Stimulated activated naive B cell treated with anti-CD40 and anti-IgM and Interleukin-4, amounts not matched to agents 10 μg/mL and 1 μg/mL and 100 μg/mL, for 72 hours (primary cell): ENCODE measurements at places on chromosomes 6 and 20.
A peak's percentile ranks its signal among the peaks of the same experiment; 100 is the strongest.

- H3K4me1 ChIP-seq, result peaks cover 12% of the 10 kb centered on the region
- H3K4me3 ChIP-seq, result peak overlapping the region; percentile 10
- DNase-seq, result no peak
- no peaks in the 10 kb centered on the region for H3K36me3 ChIP-seq
- H3K27ac ChIP-seq, result no peak overlapping the region
- no peaks in the 10 kb centered on the region for H3K27me3 ChIP-seq
Observed at GRCh38 chr6:25388776-25389175, 109.6 kb downstream of the CARMIL1 start.

DNA sequence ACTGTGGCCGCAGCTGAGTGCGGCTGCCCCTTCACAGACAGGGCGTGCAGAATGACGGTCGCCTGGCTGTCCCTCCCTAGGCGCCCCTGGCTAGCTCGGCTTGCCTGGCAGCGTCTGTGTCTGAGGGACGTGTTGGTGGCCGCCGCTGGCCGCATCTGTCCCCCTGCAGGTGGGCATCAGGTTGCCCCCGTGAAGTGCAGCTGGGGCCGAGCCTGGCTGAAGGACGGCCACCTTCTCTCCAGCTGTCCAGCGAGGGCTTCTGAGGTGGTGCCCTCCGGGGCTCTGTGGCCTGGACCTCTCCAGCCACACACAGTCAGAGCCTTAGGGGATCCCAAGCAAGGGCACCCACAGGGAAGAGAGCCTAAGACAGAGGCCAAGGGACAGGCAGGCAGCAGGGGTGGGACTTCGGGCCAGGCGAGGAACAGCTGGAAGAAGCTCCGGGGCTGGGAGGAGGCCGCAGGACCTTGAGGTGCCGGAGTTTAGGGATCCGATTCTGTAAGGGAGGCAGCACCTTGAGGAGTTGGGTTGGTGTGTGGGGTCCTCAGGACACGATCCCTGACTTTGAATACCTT lies 89.0 kb upstream of the EPB41L1 start:
- no peak for DNase-seq
- H3K27me3 ChIP-seq, result peaks cover 17% of the 10 kb centered on the region
- peak overlapping the region; percentile 79 for H3K27ac ChIP-seq
- H3K4me3 ChIP-seq, result peak overlapping the region; percentile 96
- H3K4me1 ChIP-seq, result peaks cover 21% of the 10 kb centered on the region

DNA sequence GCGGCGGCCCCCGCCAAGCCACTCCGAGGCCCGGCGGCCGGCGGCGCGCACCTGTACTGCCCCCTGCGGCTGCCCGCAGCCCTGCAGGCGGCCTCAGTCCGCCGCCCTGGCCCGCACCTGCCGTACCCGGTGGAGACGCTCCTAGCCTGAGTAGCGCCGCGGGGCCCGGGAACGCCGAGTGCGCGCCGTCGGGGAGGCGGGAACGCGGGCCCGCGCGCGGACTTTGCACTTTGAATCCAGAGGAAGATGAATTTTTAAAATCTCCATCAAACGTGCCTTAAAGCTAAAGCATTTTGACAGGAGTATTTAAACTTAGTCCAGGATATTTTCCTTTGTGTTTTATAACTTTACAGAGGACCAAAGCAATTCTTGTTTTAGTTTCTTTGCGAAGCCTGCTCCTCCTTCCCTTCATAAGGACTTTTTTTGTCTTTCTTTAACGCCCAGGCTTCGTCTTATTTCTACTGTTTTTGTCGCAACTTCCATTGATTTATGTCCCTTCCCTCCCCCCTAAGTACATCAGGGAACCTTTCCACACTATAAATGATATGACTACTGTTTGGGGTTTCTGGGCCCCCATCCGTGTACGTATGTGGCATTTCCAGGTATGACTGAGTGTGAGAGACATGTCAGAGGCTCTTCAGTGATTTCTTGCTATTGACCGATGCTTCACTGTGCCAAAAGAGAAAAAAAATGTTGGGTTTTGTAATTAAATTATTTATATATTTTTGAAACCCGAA lies 2.0 kb downstream of the FOXQ1 start:
- H3K4me3 ChIP-seq, result peak overlapping the region; percentile 72
- peak overlapping the region; percentile 87 for H3K27ac ChIP-seq
- peaks cover 60% of the 10 kb centered on the region for H3K27me3 ChIP-seq
- H3K4me1 ChIP-seq, result peaks cover 23% of the 10 kb centered on the region
- DNase-seq, result no peak
- H3K36me3 ChIP-seq, result peaks cover 14% of the 10 kb centered on the region

DNA sequence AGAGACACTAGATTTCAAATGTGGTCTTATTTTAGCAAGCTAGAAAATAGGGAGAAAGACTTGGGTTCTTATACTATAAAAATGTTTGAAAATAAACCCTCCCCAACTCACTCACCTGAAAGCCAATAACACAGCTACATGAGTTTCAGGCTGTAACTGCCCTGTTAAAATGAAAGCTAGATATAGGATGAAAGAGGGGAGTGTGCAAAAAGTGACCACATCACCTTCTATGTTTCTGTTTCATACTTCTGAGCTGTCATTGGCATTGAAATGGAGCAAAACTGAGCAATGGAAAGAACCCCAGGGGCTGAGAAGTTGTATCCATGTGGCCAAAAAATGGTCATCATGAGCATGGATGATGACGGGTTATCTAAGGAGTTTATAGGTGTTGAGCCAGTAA lies 148.1 kb upstream of the TENT5A start:
- H3K27me3 ChIP-seq, result no peaks in the 10 kb centered on the region
- H3K4me3 ChIP-seq, result no peak overlapping the region
- no peaks in the 10 kb centered on the region for H3K4me1 ChIP-seq
- DNase-seq, result no peak

GRCh38 chr6:42403421-42403820 lies 48.3 kb downstream of the TRERF1 start:
- H3K4me3 ChIP-seq, result no peak overlapping the region
- H3K36me3 ChIP-seq, result no peaks in the 10 kb centered on the region
- no peaks in the 10 kb centered on the region for H3K27me3 ChIP-seq
- no peak overlapping the region for H3K27ac ChIP-seq
- H3K4me1 ChIP-seq, result peaks cover 2% of the 10 kb centered on the region
- DNase-seq, result no peak

DNA sequence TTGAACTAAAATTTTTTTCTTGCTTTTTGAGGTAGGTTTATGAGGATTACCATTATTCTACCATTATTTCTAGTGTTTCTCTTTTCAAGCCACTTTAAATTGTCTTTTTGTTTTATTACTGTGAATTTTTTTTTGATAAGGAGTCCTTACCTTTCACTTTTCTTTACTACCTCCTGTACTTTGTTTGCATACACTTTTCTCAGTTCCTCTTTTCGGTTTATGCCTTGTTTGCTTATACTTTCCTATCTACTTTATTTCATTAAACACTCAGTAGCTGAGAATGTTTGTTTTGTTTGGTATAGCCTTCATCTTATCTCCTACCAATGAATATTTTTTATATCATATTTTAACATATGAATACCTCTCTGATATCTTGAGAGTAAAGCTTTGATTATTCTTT lies 147.9 kb downstream of the TFAP2B start:
- no peak overlapping the region for H3K4me3 ChIP-seq
- H3K4me1 ChIP-seq, result peaks cover 6% of the 10 kb centered on the region
- no peak overlapping the region for H3K27ac ChIP-seq
- no peaks in the 10 kb centered on the region for H3K27me3 ChIP-seq
- DNase-seq, result no peak

GRCh38 chr6:73455865-73456629 lies 4.0 kb upstream of the CGAS start:
- no peak overlapping the region for H3K27ac ChIP-seq
- H3K36me3 ChIP-seq, result peaks cover under 1% of the 10 kb centered on the region
- no peak for DNase-seq
- no peaks in the 10 kb centered on the region for H3K27me3 ChIP-seq
- peaks cover 27% of the 10 kb centered on the region for H3K4me1 ChIP-seq
- no peak overlapping the region for H3K4me3 ChIP-seq

- no peaks in the 10 kb centered on the region for H3K27me3 ChIP-seq
- H3K36me3 ChIP-seq, result peaks cover 5% of the 10 kb centered on the region
- H3K4me1 ChIP-seq, result peaks cover 64% of the 10 kb centered on the region
- H3K4me3 ChIP-seq, result no peak overlapping the region
- DNase-seq, result peak; percentile 58
Observed at GRCh38 chr20:48769069-48769983, 58.5 kb downstream of the PREX1 start.

GRCh38 chr6:6005051-6006005 lies 1.4 kb downstream of the NRN1 start:
- peak overlapping the region; percentile 88 for H3K27ac ChIP-seq
- H3K27me3 ChIP-seq, result peaks cover 71% of the 10 kb centered on the region
- peak overlapping the region; percentile 46 for H3K4me3 ChIP-seq
- H3K36me3 ChIP-seq, result peaks cover 28% of the 10 kb centered on the region

DNA sequence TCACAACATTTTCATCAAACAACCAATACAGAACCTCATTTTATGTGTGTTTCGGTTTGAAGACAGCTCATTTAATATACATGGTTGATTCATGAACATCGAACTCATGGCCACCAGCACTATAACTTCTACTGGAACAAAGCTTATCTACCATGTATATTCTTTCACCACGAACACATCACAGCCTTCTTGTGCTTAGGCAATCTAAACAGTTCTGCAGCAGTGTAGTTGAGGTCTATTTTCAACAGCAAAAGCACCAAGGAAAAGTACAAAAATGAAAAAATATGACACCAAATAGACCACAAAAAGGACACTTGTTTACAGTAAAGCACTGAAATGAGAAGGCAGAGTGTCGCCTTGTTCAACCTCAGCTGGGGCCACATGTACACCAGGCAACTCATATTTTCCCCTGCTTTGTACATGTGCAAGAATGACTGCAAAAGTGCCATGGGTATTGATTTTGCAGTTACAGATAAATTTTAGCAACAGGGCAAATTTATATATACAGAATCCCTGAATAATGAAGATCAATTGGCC lies 25.8 kb upstream of the KCNK5 start:
- H3K27me3 ChIP-seq, result peaks cover 69% of the 10 kb centered on the region
- H3K27ac ChIP-seq, result no peak overlapping the region
- no peak overlapping the region for H3K4me3 ChIP-seq
- H3K36me3 ChIP-seq, result no peaks in the 10 kb centered on the region
- DNase-seq, result no peak

DNA sequence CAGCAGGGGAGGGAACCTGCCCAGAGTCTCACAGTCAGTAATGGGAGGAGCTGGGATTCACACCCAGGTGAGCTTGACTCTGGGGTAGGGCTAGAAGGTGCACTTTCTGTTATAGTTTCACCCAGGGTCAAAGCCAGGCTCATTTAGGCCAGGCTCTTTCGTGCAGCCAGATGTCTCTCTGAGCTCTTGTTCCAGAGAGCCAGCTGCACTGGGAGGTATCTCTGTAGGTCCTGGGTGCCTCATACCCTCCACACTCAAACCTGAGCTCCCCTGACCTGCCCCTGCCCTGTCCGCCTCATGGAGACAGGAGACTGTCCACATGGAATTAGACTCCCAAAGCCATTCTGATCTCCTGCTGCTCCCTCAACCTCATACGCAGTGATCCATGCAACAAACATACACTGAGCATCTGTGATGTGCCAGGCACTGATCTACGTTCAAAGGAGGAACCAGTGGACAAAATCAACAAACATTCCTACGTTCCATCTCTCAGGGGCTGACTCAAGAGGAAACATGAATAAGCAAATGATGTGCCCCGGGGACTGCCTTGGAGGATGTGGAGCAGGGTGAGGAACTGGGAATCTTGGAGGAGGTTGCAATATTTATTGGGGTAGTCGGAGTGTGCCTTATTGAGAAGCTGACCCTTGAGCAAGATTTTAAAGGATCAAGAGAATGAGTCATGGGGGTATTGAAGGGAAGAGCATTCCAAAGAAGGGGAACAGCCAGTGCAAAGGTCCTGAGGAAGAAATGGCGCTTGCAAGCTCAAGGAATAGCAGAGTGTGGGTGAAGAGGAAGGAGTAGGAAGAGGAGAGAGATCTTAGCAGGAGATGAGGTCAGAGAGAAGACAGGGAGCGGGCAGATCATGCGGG lies 71.3 kb upstream of the TOX2 start:
- peaks cover 14% of the 10 kb centered on the region for H3K4me1 ChIP-seq
- no peaks in the 10 kb centered on the region for H3K36me3 ChIP-seq
- peaks cover 4% of the 10 kb centered on the region for H3K27me3 ChIP-seq
- no peak overlapping the region for H3K27ac ChIP-seq
- H3K4me3 ChIP-seq, result no peak overlapping the region

- H3K27ac ChIP-seq, result no peak overlapping the region
- peaks cover 45% of the 10 kb centered on the region for H3K36me3 ChIP-seq
Observed at GRCh38 chr6:163501026-163501425, 86.5 kb downstream of the QKI start.

- H3K36me3 ChIP-seq, result no peaks in the 10 kb centered on the region
- no peak for DNase-seq
- no peaks in the 10 kb centered on the region for H3K4me1 ChIP-seq
- no peak overlapping the region for H3K27ac ChIP-seq
Observed at GRCh38 chr6:103798166-103798565, 1061.6 kb downstream of the HACE1 start.

- no peak overlapping the region for H3K27ac ChIP-seq
- no peaks in the 10 kb centered on the region for H3K4me1 ChIP-seq
- H3K4me3 ChIP-seq, result no peak overlapping the region
- no peak for DNase-seq
- H3K27me3 ChIP-seq, result no peaks in the 10 kb centered on the region
Observed at GRCh38 chr6:17311595-17312311, 30.6 kb downstream of the RBM24 start.

GRCh38 chr20:4781637-4782377 lies 60.1 kb downstream of the PRND start:
- H3K4me3 ChIP-seq, result no peak overlapping the region
- peaks cover 69% of the 10 kb centered on the region for H3K36me3 ChIP-seq
- peak overlapping the region; percentile 67 for H3K27ac ChIP-seq
- no peaks in the 10 kb centered on the region for H3K27me3 ChIP-seq
- DNase-seq, result no peak
- peaks cover 15% of the 10 kb centered on the region for H3K4me1 ChIP-seq

- H3K4me1 ChIP-seq, result no peaks in the 10 kb centered on the region
- no peak overlapping the region for H3K4me3 ChIP-seq
- H3K36me3 ChIP-seq, result no peaks in the 10 kb centered on the region
- no peaks in the 10 kb centered on the region for H3K27me3 ChIP-seq
Observed at GRCh38 chr6:154487367-154488247, 22.9 kb downstream of the CNKSR3 start.

GRCh38 chr6:104404377-104404776 lies 455.3 kb downstream of the HACE1 start:
- no peak for DNase-seq
- H3K4me3 ChIP-seq, result no peak overlapping the region
- H3K27ac ChIP-seq, result no peak overlapping the region
- H3K4me1 ChIP-seq, result no peaks in the 10 kb centered on the region

GRCh38 chr20:47117773-47118172 lies 223.1 kb downstream of the EYA2 start:
- H3K36me3 ChIP-seq, result no peaks in the 10 kb centered on the region
- peaks cover 45% of the 10 kb centered on the region for H3K27me3 ChIP-seq
- H3K27ac ChIP-seq, result no peak overlapping the region
- H3K4me3 ChIP-seq, result no peak overlapping the region
- DNase-seq, result no peak

GRCh38 chr6:146870760-146871159 lies 272.0 kb downstream of the ADGB start:
- H3K4me1 ChIP-seq, result peaks cover 10% of the 10 kb centered on the region
- no peaks in the 10 kb centered on the region for H3K27me3 ChIP-seq
- H3K4me3 ChIP-seq, result no peak overlapping the region
- DNase-seq, result peak; percentile 14
- no peaks in the 10 kb centered on the region for H3K36me3 ChIP-seq

- H3K27me3 ChIP-seq, result no peaks in the 10 kb centered on the region
- H3K4me3 ChIP-seq, result no peak overlapping the region
- H3K27ac ChIP-seq, result no peak overlapping the region
- DNase-seq, result no peak
- H3K36me3 ChIP-seq, result no peaks in the 10 kb centered on the region
Observed at GRCh38 chr6:115067690-115068447, 725.0 kb upstream of the HS3ST5 start.

GRCh38 chr20:54364919-54365318 lies 110.5 kb upstream of the DOK5 start:
- no peaks in the 10 kb centered on the region for H3K4me1 ChIP-seq
- no peak overlapping the region for H3K4me3 ChIP-seq
- DNase-seq, result no peak
- H3K27ac ChIP-seq, result no peak overlapping the region
